ENCODE measurements at places on chromosomes 2 and 18.
A peak's percentile ranks its signal among the peaks of the same experiment; 100 is the strongest.

GRCh38 chr18:23487738-23488570 lies 15.4 kb upstream of the RMC1 start:
- DNase-seq = no peak

- no peak for DNase-seq
Observed at GRCh38 chr2:127142663-127143630, 36.0 kb upstream of the BIN1 start.

GRCh38 chr2:104332731-104333130 lies 521.2 kb upstream of the POU3F3 start:
- no peak for DNase-seq

DNA sequence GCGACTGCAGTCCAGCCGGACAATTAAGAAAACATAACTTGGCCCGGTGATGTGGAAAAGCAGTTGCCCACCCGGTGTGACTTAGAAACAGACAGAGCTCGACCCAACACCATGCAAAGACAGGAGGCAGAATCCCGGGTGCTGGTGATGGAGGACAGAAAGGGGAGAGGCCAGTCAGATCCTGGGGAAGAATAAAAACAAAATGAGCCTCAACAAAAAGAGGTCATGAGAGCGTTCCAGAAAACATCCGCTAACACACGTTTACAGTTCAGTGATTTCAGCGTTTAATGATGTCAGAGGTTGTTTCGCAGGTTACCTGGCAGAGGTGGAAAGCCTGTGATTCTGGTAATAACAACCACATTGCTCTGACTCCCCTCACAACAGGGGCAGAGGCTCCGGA lies 111.9 kb downstream of the OSR1 start:
- no peak for DNase-seq

DNA sequence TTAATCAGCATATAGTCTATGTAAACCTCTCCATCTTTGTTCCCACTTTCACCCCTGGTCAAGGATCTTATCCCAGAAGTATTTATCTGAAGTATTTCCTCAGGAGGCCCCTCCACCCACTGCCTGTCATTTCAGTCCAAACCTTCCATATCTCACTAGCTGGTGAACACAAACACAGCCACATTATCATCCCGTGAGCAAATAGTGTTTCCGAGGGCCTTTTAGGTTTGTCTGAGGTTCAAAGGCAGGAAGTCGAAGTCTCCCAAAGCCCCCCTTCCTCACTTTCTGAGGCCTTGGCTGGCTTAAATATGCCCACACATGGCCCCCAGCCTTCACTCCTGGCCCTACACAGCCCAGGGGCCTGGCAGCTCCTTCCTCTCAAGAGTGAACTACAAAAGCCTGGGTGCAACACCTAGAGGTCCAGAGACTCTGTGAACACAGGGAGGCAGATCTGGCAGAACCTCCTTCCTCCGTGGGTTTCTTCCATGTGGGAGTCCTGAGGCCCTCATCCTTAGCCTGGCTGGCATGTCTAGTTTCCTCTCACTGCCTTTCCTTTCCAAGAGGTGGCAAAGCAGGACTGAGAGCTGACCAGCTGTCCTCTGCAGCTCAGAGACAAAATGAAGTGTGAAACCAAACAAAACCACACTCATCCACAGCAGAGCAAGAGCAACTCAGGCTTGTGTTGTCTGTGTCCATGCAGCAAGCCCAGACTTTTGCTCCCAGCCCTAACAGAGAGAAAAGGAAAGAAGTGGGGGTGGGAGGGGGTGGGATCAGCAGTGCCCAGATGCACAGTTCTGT lies 264.2 kb downstream of the SS18 start:
- DNase-seq = no peak

GRCh38 chr2:64859312-64860212 lies 129.6 kb upstream of the SLC1A4 start:
- DNase-seq = peak; percentile 74

DNA sequence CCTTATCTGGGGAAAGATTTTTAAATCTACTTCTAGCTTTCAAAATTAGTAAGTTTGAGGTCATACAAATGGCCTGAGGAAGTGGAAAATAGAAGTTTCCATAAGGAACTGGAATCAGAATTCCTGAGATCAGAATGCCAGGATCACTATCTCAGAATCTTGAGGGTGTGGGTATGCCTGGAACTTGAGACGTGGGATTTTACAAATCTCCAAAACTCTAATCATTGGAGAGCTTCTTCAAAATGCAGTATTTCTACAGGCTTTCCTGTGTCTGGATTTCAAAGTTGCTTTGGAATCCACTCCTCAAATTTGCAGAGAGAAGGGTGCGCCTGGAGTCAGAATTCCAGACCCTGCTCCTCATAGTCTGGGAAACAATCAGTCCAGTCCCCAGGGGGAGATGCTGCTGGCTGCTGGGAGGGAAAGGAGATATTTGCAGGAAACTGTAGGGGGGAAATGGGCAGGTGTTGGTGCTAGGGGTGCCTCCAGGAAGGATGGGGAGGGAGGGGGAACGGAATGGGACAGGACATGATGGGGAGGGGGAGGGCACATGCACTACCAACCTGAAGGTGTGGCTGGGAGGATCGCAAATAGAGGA lies 31.0 kb upstream of the CATIP start:
- no peak for DNase-seq

DNA sequence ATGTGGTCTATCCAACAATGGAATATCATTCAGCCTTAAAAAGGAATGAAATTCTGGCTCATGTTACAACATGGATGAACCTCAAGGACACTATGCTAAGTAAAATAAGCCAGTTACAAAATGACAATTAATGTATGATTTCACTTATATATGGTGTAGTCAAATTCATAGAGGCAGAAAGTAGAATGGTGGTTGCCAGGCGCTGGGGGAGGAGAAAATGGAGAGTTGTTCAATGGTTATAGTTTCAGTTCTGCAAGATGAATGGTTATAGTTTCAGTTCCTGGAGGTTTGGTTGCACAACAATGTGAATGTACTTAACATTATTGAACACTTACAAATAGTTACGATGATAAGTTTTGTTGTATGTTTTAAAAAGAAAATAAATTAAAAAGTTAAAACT lies 79.2 kb upstream of the IL1R2 start:
- no peak for DNase-seq

DNA sequence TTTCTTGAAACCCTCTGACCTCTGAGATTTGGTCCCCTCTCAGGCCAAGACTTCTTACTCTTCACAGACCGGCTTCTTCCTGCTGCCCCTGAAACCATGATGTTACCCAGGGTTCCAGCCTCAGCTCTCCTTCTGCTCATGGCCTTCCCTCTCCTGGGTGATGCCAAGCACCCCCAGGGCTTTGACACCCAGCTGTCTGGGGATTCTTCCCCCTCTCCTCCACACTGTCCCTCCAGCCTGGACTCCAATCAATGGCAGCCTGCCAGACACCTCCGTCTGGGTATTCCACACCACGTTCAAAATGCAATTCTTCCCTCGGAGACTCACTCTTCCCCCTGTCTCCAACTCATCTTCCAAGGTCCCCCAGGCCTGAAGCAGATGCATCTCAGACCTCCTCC lies 25.0 kb downstream of the SPP2 start:
- no peak for DNase-seq

GRCh38 chr2:172588931-172589330 lies 33.0 kb downstream of the PDK1 start:
- DNase-seq = no peak

GRCh38 chr18:71106701-71107100 lies 817.9 kb downstream of the SOCS6 start:
- no peak for DNase-seq

- no peak for DNase-seq
Observed at GRCh38 chr2:68645523-68645922, 2.1 kb downstream of the PROKR1 start.

GRCh38 chr2:226488034-226488433 lies 311.6 kb downstream of the IRS1 start:
- no peak for DNase-seq

- no peak for DNase-seq
Observed at GRCh38 chr2:67041051-67041450, 356.1 kb upstream of the ETAA1 start.
